ENCODE measurements at places on chromosomes 4 and X. TPM values are rescaled to one million over a fixed set of nuclear protein-coding genes. Genes with fewer than 3 reads are reported as not detected.

- H3K4me1 ChIP-seq: peaks cover 4% of the 10 kb centered on the region
- no peaks in the 10 kb centered on the region for H3K27me3 ChIP-seq
- H3K27ac ChIP-seq: peak overlapping the region; percentile 92
- H3K4me3 ChIP-seq: peak overlapping the region; percentile 95
- peak; percentile 50 for DNase-seq
Observed at GRCh38 chr4:39976945-39977488, 694 bp downstream of the PDS5A start.

GRCh38 chr4:112410364-112410763 lies 105.6 kb downstream of the NEUROG2 start:
- no peak overlapping the region for H3K4me3 ChIP-seq
- no peak for DNase-seq
- H3K27ac ChIP-seq: no peak overlapping the region

DNA sequence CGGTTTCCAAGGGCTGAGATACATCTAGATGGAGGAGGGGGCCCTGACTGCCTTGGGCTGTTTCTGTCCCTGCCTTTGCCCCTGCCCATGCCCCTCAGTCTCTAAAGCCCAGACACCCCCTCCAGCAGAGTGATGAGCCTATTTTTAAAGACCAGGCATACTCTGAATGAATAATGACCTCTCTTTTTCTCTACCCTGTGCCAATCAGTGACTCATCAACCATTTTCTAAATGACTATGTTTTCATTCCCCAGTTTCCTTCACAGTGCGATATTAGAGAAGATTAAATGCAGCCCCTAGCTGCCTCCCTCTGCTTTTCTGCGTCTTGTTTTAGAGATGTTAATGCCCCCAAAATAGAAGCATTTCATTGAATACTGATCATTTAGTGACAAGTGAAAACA lies 15.5 kb upstream of the NHS start:
- H3K4me1 ChIP-seq: no peaks in the 10 kb centered on the region
- no peaks in the 10 kb centered on the region for H3K36me3 ChIP-seq
- H3K27ac ChIP-seq: no peak overlapping the region
- H3K27me3 ChIP-seq: no peaks in the 10 kb centered on the region

DNA sequence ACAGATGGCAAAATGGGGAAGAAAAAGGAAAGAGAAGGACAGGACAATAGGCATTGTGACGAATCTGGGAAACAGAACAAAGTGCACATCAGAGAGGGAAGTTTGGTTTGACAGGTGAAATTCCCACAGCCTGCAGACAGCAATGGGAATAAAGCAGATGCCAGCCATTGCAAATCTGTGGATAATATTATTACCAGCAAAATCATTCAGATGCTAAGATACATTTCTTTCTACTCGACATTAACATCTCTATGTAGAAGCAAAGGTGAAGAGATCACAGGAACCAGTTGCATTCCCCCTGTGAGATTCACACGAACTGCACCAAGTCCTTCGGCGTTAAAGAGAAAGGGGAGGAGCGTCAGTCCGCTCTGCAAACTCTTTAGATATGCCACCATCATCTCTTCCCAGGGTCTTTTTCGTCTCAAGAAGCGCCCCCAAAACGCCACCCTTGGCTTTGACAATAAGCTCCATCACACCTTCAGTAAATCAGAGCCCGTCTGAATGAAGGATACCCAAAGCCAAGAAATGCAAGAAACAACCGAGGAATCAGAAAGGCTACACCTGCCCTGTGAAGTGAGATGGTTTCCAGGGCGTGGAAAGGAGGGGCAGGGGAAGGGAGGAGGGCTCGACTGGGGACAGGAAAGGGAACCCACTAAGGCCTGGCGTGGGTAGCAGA lies 1.9 kb downstream of the NEUROG2 start:
- no peaks in the 10 kb centered on the region for H3K36me3 ChIP-seq
- peaks cover 98% of the 10 kb centered on the region for H3K27me3 ChIP-seq
- no peak for DNase-seq
- peaks cover 25% of the 10 kb centered on the region for H3K4me1 ChIP-seq
- no peak overlapping the region for H3K27ac ChIP-seq
- no peak overlapping the region for H3K4me3 ChIP-seq

- H3K4me1 ChIP-seq: no peaks in the 10 kb centered on the region
- no peaks in the 10 kb centered on the region for H3K36me3 ChIP-seq
- H3K27me3 ChIP-seq: no peaks in the 10 kb centered on the region
- H3K27ac ChIP-seq: no peak overlapping the region
Observed at GRCh38 chrX:24610516-24610915, 36.6 kb downstream of the PCYT1B start.

GRCh38 chr4:163744861-163745260 lies 250.4 kb downstream of the TMA16 start:
- no peak for DNase-seq
- H3K27me3 ChIP-seq: no peaks in the 10 kb centered on the region
- H3K4me1 ChIP-seq: no peaks in the 10 kb centered on the region
- H3K27ac ChIP-seq: no peak overlapping the region
- no peak overlapping the region for H3K4me3 ChIP-seq
- no peaks in the 10 kb centered on the region for H3K36me3 ChIP-seq

- no peaks in the 10 kb centered on the region for H3K4me1 ChIP-seq
- DNase-seq: no peak
- no peak overlapping the region for H3K4me3 ChIP-seq
Observed at GRCh38 chr4:1695913-1696312, 11.8 kb upstream of the FAM53A start.

LPAR4 gene
- 0.24 TPM for total RNA-seq

HCCS gene
- 35.7 TPM for total RNA-seq

CYLC1 gene
- not detected for total RNA-seq

SPANXA1 gene
- total RNA-seq: not detected
